ENCODE measurements at places on chromosomes 5 and 9.

DNA sequence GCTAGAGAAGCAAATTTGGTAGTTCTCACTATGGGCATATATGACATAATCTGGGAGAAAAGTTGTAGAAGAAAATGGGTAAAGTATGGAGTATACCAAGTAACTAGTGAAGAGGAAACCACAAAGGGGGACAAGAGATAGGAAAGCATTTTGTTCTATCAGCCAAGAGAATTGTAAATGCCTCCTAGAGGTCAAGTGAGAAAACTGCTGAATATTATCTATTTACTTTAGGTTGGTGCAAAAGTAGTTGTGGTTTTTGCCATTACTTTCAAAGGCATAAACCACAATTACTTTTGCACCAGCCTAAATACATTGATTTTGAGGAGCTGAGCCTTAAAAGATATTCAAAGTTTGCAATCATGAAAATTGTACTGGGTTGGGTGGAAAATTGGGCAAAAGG, 126.7 kb upstream of the GRHPR start:
- no peaks in the 10 kb centered on the region for H3K27me3 ChIP-seq
- H3K4me1 ChIP-seq: peaks cover 7% of the 10 kb centered on the region
- H3K4me3 ChIP-seq: no peak overlapping the region
- no peak overlapping the region for H3K27ac ChIP-seq

GRCh38 chr9:128392302-128393144, 21.3 kb downstream of the URM1 start:
- DNase-seq: no peak
- no peak overlapping the region for H3K4me3 ChIP-seq
- H3K27me3 ChIP-seq: no peaks in the 10 kb centered on the region
- H3K27ac ChIP-seq: no peak overlapping the region
- H3K4me1 ChIP-seq: peaks cover 12% of the 10 kb centered on the region
- H3K36me3 ChIP-seq: peaks cover 26% of the 10 kb centered on the region

DNA sequence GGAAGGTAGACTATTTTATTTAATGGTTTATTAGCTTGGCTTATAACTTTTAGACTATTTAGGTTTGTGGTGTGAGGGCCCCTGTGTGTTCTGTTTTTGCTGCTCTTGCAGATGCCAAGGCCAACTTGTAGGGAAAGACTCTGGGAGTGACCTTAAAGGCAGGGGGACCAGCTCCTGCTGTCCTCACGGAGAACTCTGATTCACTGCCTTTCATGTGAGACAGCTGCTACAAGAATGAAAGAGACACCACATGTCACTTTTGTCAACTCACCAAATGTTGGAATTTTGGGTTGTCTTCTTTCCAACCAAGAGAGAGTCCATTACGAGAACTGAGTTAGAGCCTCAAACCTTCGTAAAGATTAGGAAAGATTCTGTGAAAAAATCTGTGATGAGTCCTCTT, 258.3 kb upstream of the ADAMTSL1 start:
- peaks cover 23% of the 10 kb centered on the region for H3K4me1 ChIP-seq
- no peaks in the 10 kb centered on the region for H3K27me3 ChIP-seq
- no peak overlapping the region for H3K4me3 ChIP-seq
- DNase-seq: no peak

DNA sequence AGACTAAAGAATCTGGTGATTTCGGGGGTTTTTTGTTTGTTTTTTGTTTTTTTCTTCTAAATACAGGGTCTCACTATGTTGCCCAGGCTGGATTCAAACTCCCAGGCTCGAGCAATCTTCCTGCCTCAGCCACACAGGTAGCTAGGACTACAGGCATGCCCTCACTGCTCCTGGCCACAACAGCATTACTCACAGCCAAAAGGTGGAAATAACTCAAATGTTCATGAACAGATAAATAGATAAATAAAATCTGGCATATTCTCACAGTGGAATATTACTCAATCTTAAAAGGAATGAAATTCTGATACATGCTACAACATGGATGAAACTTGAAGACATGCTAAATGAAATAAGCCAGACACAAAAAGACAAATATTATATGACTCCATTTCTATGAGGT, 19.8 kb upstream of the RAD23B start:
- DNase-seq: no peak
- no peak overlapping the region for H3K4me3 ChIP-seq
- H3K27ac ChIP-seq: no peak overlapping the region
- no peaks in the 10 kb centered on the region for H3K27me3 ChIP-seq
- H3K36me3 ChIP-seq: no peaks in the 10 kb centered on the region

- no peak overlapping the region for H3K27ac ChIP-seq
- no peak overlapping the region for H3K4me3 ChIP-seq
- no peak for DNase-seq
- no peaks in the 10 kb centered on the region for H3K36me3 ChIP-seq
- H3K4me1 ChIP-seq: peaks cover 9% of the 10 kb centered on the region
Measured at GRCh38 chr5:107063511-107063910, 607.2 kb downstream of the EFNA5 start.

DNA sequence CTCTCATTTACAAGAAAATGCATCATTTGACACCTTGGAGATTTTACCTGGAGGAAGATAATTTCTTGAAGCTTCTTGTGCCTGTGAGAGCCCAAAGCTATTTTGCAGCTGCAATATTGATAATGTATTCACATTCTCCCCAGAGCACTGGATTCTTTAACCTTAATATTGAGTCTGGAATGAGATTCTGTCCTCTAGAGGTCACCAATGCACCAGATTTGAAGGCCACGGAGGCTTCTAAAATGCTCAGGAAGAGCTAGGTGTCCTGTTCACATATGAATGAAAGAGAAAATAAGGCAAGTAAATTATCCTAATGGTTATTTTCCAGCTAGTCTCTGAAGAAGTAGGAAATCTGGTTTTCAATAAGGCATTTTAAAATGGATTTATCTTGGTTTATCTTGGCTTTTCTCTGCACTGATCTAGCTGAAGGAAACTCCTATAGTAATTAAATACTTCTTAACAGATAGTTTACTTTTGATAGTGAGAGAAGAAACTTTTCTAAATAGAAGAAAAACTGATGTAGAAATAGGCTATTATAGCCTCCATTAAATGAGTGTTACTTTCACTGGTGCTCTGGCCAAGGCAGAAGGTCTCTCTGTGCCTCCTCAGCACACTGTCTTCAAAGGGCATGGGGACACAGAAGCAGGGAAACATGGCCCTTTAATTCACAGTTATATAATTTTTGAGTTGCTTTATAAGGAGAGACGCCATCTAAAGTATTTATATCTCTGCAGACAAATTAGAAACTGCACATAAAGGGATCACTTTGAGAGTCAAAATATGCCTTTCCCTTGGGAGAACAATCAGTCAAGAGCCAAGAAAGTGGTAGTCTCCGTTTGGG, 297.0 kb upstream of the ACTBL2 start:
- H3K27me3 ChIP-seq: no peaks in the 10 kb centered on the region
- no peak for DNase-seq
- H3K36me3 ChIP-seq: no peaks in the 10 kb centered on the region
- H3K4me3 ChIP-seq: peak overlapping the region; percentile 51
- H3K4me1 ChIP-seq: peaks cover 24% of the 10 kb centered on the region

DNA sequence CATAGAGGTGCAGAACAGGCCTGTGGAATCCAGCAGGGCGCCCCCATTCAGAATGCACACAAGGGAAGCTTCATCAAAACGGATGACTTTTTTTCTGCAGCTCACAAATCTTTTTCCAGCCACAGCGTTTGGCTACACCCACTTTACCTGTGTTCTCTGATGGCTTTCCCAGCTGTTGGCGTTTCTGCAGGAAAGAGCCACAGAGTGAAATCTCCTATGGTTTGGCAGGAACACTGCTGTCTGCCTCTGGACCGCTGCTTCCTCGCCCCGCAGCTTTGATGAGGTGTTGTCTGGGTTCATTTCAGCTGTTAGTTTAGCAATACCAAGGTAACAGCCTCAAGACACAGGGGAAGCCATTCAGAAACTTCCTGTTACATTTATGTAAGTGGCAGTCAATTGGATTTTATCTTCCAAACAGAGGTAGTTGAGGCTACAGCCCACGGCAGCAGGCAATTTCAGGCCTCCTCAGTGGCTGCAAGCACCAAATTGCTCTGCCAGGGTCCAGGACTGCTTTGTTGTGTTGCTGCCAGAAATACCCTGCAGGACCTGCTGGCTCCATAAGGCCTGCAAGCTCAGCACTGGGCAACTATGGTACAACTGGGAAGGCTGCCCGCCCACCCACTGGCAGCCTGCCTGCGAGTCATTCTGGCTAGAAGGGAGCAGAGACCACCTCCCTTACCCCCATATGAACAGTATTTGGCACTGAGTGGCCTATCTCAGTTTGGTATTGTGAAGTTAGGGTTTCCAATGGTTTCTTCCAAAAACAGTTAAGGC, 96.7 kb downstream of the MVB12B start:
- H3K36me3 ChIP-seq: no peaks in the 10 kb centered on the region
- H3K4me3 ChIP-seq: no peak overlapping the region
- H3K4me1 ChIP-seq: no peaks in the 10 kb centered on the region
- no peak for DNase-seq

DNA sequence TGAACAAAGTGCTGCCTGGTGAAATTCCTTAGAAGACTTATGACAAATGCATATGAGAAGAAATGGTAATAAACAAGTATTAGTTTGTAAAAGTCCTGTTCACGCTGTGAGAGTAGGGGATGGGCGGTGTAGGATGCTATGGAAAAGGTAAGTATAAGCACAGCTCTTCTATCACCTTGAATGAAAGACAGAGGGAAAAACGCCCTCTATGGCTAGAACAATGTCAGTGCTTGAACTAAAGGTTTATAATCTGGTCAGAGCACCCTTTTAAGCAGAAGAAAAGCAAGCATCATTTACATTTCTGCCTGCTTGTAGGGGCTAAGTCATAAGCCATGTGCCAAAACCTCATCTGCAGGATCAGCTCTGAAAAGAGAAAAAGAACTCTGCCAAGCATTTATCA, 115.2 kb downstream of the LHFPL2 start:
- no peak overlapping the region for H3K4me3 ChIP-seq
- H3K36me3 ChIP-seq: no peaks in the 10 kb centered on the region
- no peaks in the 10 kb centered on the region for H3K27me3 ChIP-seq
- no peak for DNase-seq
- H3K4me1 ChIP-seq: peaks cover 27% of the 10 kb centered on the region

DNA sequence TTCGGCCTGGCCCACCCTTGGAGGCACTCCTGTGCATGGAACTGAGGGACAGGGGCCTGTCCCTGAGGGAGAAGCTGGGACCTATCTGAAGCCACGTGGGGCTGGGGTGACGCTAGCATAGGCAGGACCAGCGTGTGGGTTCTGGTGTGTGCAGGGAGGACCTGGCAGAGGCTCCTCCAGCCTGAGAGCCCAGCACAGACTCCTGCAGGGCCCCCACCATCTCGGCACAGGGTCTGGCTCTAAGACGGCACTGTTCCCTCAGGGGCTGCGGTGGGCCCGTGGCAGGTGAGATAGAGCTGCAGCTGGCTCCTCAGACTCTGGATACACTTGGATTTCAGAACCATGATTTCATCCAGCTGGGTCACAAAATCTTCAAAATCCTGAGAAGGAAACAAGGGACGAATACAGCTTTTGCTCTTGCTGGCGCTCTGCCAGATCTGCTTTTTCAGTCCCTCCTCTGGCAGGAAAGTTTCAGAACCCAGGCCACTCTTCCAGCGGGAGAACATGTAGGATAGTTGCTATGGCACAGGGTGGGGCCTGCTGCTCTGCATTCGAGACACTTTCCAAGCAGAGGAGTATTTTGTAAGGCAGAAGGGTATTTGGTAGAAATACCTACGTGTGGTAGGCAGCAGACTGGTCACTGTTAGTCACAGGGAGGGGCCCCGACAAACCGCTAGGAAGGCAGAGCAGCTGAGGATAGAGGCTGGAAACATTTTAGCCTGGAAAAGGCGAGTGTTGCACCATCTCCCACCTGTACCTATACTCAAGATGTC, 74.7 kb downstream of the KIF24 start:
- H3K27me3 ChIP-seq: no peaks in the 10 kb centered on the region
- no peak for DNase-seq
- H3K36me3 ChIP-seq: peaks cover 20% of the 10 kb centered on the region
- peaks cover 50% of the 10 kb centered on the region for H3K4me1 ChIP-seq
- no peak overlapping the region for H3K4me3 ChIP-seq
- peak overlapping the region; percentile 71 for H3K27ac ChIP-seq

- DNase-seq: no peak
- H3K27me3 ChIP-seq: no peaks in the 10 kb centered on the region
- H3K4me1 ChIP-seq: no peaks in the 10 kb centered on the region
- no peak overlapping the region for H3K4me3 ChIP-seq
Measured at GRCh38 chr5:124504081-124504916, 242.1 kb downstream of the ZNF608 start.

DNA sequence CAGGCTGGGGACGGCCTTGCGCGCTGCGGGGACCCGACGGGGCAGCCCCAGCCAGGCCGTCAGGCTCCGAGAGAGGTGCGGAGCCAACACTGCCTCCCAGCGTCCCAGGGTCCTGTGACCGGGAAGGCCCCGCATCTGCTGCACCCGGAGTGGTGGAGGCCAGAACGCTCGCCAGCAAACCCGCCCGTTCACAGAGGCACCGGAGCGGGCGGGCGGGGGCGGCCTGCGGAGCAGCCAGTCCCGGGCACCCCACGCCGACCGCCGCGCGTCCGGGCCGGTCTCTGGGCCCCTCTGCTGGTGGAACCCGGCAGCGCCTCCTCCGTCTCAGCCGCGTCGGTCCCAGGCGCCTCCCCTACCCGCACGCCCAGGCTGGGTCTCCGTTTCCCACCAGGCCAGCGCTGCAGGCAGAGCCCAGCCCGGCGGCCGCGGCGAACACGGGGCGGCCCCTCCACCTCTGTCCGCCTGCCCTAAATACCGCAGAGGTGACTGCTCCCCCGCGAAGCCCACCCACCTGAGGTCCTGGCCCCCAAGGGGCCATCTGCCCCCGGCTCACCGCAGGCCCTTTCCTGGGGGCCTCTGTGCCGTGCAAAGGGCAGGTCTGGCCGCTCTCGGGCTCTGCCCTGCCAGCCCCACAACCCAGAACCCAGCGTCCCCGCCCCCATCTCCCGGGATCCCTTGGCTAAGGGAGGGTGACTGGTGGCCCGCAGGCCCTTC, 15.9 kb downstream of the EXD3 start:
- no peak for DNase-seq
- no peaks in the 10 kb centered on the region for H3K27me3 ChIP-seq
- peaks cover 30% of the 10 kb centered on the region for H3K4me1 ChIP-seq
- no peak overlapping the region for H3K27ac ChIP-seq

DNA sequence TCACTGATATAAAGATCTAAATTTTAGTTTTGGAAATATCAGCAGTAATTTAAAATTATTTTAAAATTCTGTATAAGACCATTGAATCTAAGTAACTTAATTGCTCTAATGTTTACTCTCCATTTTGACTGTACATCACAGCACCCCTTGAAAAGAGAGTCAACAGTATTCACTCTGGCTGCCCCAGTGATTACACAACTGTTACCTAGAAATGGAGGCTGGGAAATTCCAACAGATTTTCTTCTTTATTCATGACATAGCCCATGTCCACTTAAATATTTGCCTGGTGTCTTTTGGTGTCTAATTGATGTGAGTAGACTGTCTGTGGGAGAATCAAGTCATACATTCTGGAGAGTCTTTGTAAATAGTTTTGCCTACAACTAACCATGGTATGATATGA, 301.8 kb upstream of the CDH6 start:
- H3K27me3 ChIP-seq: no peaks in the 10 kb centered on the region
- H3K27ac ChIP-seq: no peak overlapping the region
- no peak for DNase-seq
- H3K36me3 ChIP-seq: no peaks in the 10 kb centered on the region
- H3K4me3 ChIP-seq: no peak overlapping the region
- no peaks in the 10 kb centered on the region for H3K4me1 ChIP-seq

GRCh38 chr9:127848756-127849504, 5.5 kb downstream of the ENG start:
- H3K27ac ChIP-seq: peak overlapping the region; percentile 88
- no peak overlapping the region for H3K4me3 ChIP-seq
- no peaks in the 10 kb centered on the region for H3K27me3 ChIP-seq
- peaks cover 57% of the 10 kb centered on the region for H3K4me1 ChIP-seq
- H3K36me3 ChIP-seq: peaks cover 10% of the 10 kb centered on the region

GRCh38 chr9:36560771-36561170, 11.9 kb upstream of the MELK start:
- H3K4me3 ChIP-seq: no peak overlapping the region
- H3K36me3 ChIP-seq: no peaks in the 10 kb centered on the region
- H3K27me3 ChIP-seq: no peaks in the 10 kb centered on the region
